ENCODE measurements at places on chromosomes 1 and 21. TPM values are rescaled to one million over a fixed set of nuclear protein-coding genes. Genes with fewer than 3 reads are reported as not detected.

Gene KPRP
- not detected for total RNA-seq

Gene OR10K2
- total RNA-seq, result not detected

Gene DFFB
- 15.8 TPM for total RNA-seq

Gene SLC30A10
- total RNA-seq, result not detected

Gene TBX19
- total RNA-seq, result 2.6 TPM

Gene GMEB1
- total RNA-seq, result 32.7 TPM

Gene LCE1C
- total RNA-seq, result not detected

- DNase-seq, result no peak
- H3K27me3 ChIP-seq, result peaks cover 24% of the 10 kb centered on the region
- no peak overlapping the region for H3K4me3 ChIP-seq
These were observed 32.0 kb upstream of the C1orf185 start for GRCh38 chr1:51070011-51070410.

- H3K36me3 ChIP-seq, result no peaks in the 10 kb centered on the region
- H3K27me3 ChIP-seq, result peaks cover 14% of the 10 kb centered on the region
- H3K4me3 ChIP-seq, result no peak overlapping the region
- no peak for DNase-seq
These were observed 242.3 kb downstream of the KCNJ6 start for GRCh38 chr21:37673801-37674575.

- DNase-seq, result no peak
- H3K27me3 ChIP-seq, result no peaks in the 10 kb centered on the region
- H3K4me3 ChIP-seq, result no peak overlapping the region
- no peaks in the 10 kb centered on the region for H3K36me3 ChIP-seq
- H3K4me1 ChIP-seq, result no peaks in the 10 kb centered on the region
These were observed 853.8 kb downstream of the USP25 start for GRCh38 chr21:16583556-16583955.

GRCh38 chr1:182917378-182917777 is 35.6 kb downstream of the SHCBP1L start:
- no peak overlapping the region for H3K4me3 ChIP-seq
- no peak for DNase-seq
- H3K27me3 ChIP-seq, result peaks cover 38% of the 10 kb centered on the region

GRCh38 chr1:168218658-168219057 is 7.1 kb upstream of the SFT2D2 start:
- H3K27ac ChIP-seq, result no peak overlapping the region
- H3K36me3 ChIP-seq, result peaks cover 2% of the 10 kb centered on the region
- no peak for DNase-seq
- H3K4me3 ChIP-seq, result no peak overlapping the region
- peaks cover 10% of the 10 kb centered on the region for H3K27me3 ChIP-seq

GRCh38 chr1:151737479-151737878 is 16.2 kb downstream of the RIIAD1 start:
- H3K4me1 ChIP-seq, result peaks cover 11% of the 10 kb centered on the region
- H3K36me3 ChIP-seq, result peaks cover 2% of the 10 kb centered on the region
- no peak overlapping the region for H3K27ac ChIP-seq
- no peak for DNase-seq
- no peak overlapping the region for H3K4me3 ChIP-seq

DNA sequence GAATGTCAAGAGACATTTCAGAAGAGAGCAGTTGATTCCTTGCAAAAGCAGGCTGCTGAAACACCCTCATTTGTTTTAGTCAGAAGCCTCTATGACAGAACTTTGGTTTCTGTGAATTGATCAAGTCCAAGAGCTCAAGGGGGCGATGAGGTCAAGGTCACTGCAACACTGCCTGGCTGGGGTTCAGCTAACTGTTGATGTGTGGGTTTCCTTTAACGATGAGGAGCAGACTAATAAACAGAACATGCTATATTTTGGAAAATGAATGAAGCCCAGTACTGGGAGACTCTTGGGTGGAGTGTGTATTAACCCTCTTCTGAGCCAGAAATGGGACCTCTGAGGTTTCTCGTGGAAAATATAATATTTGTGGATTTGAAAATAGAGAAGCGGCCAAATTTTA is 109.3 kb downstream of the ZC3H11B start:
- no peaks in the 10 kb centered on the region for H3K4me1 ChIP-seq
- H3K27me3 ChIP-seq, result no peaks in the 10 kb centered on the region
- H3K27ac ChIP-seq, result no peak overlapping the region
- no peaks in the 10 kb centered on the region for H3K36me3 ChIP-seq
- no peak for DNase-seq
- no peak overlapping the region for H3K4me3 ChIP-seq

DNA sequence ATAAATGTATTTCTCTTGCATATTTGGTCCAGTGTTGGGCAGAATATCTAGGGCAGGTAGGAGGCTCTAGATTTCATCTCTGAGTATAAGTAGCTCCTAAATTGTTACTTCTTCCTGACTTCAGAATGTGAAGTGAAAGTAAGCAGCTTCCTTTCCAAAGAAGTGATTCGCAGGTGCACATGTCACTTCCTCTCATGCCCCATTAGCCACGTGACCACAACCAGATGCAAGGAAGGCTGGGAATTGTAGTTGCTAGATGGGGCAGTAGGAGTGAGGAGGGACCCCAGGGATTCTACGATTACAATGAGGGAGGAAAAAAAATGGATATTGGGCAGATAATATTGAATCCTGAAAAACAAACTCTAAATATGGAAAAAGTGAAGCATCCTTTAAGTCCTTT is 113.2 kb upstream of the CYYR1 start:
- H3K4me1 ChIP-seq, result peaks cover 3% of the 10 kb centered on the region
- DNase-seq, result no peak
- no peak overlapping the region for H3K27ac ChIP-seq
- H3K4me3 ChIP-seq, result peak overlapping the region; percentile 53

DNA sequence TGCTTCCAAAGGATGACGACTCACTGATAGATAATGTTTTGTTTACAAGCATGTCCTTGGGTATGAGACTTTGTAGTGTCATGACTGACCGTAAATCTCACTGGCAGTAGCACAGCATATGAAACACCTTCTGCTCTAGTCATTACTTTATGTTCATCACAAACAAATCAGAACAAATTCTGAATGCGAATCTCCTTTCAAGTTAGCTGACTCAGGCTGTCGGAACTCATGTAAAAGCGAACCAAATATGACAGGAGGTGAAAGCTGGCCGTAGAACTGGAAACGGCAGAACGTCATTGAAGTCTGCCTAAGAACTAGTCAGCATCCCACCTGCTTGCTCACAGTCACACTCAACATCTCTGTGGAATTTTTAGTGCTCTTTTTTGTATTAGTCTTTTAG is 143.9 kb downstream of the RGS7 start:
- DNase-seq, result no peak
- no peaks in the 10 kb centered on the region for H3K27me3 ChIP-seq
- no peaks in the 10 kb centered on the region for H3K4me1 ChIP-seq
- no peak overlapping the region for H3K27ac ChIP-seq
- no peak overlapping the region for H3K4me3 ChIP-seq
- no peaks in the 10 kb centered on the region for H3K36me3 ChIP-seq

- no peak for DNase-seq
- H3K4me1 ChIP-seq, result peaks cover 18% of the 10 kb centered on the region
- H3K27ac ChIP-seq, result no peak overlapping the region
These were observed 37.6 kb upstream of the HMCN1 start for GRCh38 chr1:185696422-185697150.

- H3K4me3 ChIP-seq, result no peak overlapping the region
- H3K27ac ChIP-seq, result no peak overlapping the region
- H3K36me3 ChIP-seq, result peaks cover 3% of the 10 kb centered on the region
- no peaks in the 10 kb centered on the region for H3K27me3 ChIP-seq
- no peaks in the 10 kb centered on the region for H3K4me1 ChIP-seq
- no peak for DNase-seq
These were observed 58.0 kb upstream of the PDC start for GRCh38 chr1:186518822-186519381.

DNA sequence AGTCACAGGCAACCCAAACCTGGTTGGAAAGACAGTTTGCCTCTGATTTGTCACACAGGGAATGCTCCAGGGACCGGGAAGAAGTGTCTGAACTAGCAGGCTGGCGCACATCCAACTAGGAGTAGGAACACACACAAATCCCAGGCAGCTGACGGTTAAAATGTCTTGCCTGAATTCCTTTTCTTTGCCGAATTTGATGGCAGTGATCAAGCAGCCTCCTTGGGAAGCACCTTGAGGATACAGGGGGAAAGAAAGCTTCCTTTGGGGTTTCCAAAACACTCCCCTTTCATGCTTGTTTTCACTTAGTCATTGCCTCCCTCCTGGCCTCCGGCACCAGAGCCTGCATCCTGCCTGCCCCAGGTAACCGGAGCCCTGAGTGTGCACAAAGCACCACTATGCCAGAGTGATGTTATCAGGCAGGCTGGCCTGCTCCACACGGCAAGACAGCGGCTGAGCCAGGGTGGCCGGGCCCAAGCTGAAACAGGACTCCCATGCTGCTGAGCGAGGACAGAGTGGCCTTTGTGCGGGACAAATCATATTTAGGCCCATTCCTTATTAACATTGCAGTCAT is 193.8 kb downstream of the LMX1A start:
- H3K36me3 ChIP-seq, result no peaks in the 10 kb centered on the region
- no peak overlapping the region for H3K4me3 ChIP-seq
- no peaks in the 10 kb centered on the region for H3K4me1 ChIP-seq
- H3K27ac ChIP-seq, result no peak overlapping the region
- H3K27me3 ChIP-seq, result no peaks in the 10 kb centered on the region
- DNase-seq, result no peak

DNA sequence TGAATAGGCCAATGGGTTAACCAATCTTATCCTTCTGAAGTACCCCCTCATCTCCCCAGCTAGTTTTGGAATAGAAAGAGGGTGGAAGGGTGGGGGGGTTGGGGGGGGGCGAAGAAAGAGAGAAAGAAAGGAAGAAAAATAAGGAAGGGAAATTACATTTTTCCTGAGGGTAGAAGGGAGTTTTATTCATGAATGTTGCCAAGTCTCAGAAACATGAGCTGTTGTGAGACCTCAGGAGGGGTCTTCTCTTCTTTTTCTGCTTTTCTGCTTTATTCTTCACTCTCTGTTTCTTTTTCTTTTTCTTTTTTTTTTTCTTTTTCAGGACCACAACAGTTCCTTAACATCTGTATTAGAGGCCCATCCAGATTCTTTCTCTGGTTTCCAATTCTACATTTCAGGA is 6.0 kb upstream of the TRIM67 start:
- H3K4me1 ChIP-seq, result peaks cover 4% of the 10 kb centered on the region
- H3K27ac ChIP-seq, result no peak overlapping the region
- no peak overlapping the region for H3K4me3 ChIP-seq
- H3K27me3 ChIP-seq, result peaks cover 52% of the 10 kb centered on the region
